Activated CD4-positive, alpha-beta memory T cell treated with anti-CD3 and anti-CD28 coated beads for 36 hours (primary cell): ENCODE measurements at places on chromosomes 7 and 10. TPM values are rescaled to one million over a fixed set of nuclear protein-coding genes. Genes with fewer than 3 reads are reported as not detected.

GRCh38 chr10:99700649-99701048, 31.3 kb downstream of the COX15 start:
- no peaks in the 10 kb centered on the region for H3K27me3 ChIP-seq
- H3K36me3 ChIP-seq, result peaks cover 28% of the 10 kb centered on the region
- H3K4me3 ChIP-seq, result no peak overlapping the region

DNA sequence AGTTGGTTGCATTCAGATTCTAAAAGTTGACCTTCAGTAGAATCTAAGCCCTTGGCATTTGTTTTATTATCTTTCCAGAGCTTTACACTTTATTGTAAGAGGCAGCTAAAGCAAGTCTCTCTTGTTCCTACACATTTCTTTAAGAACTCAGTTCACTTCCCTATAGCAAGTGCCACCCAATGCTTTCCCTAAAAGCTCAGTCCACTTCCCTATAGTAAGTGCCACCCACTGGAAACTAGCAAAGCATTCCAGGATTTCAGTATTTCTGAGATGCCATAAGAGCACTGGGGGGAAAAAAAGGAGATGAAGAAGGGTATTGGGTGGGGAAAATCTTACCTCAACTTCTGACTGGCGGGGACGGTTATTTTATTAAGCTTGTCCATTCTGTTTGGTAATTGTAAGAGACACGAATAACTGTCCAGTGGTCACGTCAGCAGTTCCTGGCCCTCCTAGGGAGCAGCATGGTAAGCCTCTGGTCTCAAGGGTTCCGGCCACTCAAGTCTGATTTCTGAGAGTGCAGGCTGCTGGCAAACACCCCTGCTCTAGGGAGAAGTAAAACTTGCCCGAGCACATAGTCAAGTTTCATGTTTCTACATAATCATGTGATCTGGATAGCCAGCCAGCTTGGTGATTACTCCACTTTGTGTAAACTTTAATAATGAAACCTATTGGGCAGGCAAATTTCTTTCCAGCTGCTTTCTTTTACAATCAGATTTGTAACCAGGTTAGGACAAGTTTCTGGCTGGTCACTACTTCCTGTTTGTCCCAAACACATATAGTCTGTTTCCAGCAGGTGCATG, at the start of gene BLNK:
TSS of gene BLNK (minus strand) at position 554 of the 800 bp plus-strand sequence. CDS start at position 383, 171 bp downstream.
- no peaks in the 10 kb centered on the region for H3K36me3 ChIP-seq
- H3K27me3 ChIP-seq, result peaks cover 16% of the 10 kb centered on the region
- no peak within 1 kb of the TSS for H3K4me3 ChIP-seq
- H3K4me1 ChIP-seq, result no peaks in the 10 kb centered on the region
- no peak for DNase-seq

VWC2 gene
- total RNA-seq, result not detected

SAP25 gene
- 9.9 TPM for total RNA-seq
